ENCODE measurements at places on chromosomes 7 and 10.
A peak's percentile ranks its signal among the peaks of the same experiment; 100 is the strongest.

GRCh38 chr10:132078746-132079345, 13.1 kb downstream of the JAKMIP3 start:
- no peak for DNase-seq

DNA sequence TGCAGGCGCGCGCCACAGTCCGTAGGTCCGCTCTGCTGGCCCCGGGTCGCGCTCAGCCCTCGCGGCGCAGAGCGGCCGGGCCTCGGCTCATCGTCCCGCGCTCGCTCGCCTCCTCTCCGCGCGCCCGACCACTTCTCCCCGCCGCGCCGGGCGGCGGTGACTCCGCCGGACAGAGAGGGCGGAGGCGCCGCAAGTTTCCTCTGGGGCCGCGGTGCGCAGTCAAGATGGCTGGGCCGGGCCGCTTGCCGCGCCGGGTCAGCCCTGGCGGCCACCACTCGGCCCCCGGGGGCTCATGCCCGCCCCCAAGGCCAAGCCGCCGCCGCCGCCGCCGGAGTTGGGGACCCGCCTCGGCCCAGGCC, 441 bp downstream of the FZD8 start:
- no peak for DNase-seq

DNA sequence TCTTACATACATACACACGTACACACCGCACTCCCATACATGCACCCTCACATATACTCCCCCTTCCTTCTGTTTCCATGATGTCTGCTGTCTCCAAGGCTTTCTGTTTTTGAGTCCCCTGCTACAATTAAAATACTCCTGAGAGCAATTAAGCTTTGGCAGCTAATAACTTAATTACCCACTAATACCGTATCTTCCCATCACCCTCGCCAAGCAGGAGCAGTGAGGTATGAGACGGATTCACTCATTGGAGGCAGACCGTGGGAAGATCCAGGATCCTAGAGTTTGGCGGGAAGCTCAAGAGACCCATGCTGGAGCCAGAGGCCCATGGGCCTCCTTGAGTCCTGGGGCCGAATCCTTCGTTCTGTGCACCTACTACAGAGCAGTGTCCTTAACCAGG, 1.7 kb upstream of the CALN1 start:
- no peak for DNase-seq

GRCh38 chr7:45143616-45144015, 14.0 kb upstream of the RAMP3 start:
- no peak for DNase-seq

GRCh38 chr7:69735582-69735981, 137.3 kb downstream of the AUTS2 start:
- DNase-seq: no peak

DNA sequence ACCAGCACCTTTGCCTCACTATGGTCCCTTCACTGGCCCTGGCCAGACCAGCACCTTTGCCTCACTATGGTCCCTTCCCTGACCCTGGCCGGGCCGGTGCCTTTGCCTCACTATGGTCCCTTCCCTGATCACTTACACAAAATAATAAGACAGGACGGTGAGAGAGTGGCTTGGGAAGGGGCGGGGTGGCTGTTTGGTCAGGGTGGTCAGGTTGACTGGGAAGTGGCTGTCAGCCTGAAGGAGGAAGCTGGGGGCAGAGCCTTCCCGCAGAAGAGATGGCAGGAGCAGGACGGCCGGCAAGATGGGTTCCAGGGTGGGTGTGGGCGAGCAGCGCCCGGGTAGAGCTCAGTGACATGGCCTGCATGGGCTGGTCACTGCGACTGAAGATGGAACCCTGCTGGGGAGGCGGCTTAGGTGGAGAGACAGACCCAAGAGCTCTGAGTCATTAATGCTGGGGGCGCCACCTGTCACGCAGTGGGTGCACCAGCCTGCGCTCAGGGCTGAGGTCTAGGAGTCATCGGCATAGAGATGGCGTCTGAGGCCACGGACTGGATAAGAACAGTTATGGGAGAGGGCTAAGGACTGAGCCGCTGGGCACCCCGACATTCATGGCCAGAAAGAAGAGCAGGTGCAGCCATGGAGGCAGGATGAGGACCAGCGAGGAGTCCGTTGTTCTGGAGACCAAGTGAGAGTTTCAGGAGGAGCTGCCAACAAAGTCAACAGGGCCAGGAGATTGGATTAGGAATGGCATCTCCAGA, 91.8 kb downstream of the CHST15 start:
- DNase-seq: no peak

DNA sequence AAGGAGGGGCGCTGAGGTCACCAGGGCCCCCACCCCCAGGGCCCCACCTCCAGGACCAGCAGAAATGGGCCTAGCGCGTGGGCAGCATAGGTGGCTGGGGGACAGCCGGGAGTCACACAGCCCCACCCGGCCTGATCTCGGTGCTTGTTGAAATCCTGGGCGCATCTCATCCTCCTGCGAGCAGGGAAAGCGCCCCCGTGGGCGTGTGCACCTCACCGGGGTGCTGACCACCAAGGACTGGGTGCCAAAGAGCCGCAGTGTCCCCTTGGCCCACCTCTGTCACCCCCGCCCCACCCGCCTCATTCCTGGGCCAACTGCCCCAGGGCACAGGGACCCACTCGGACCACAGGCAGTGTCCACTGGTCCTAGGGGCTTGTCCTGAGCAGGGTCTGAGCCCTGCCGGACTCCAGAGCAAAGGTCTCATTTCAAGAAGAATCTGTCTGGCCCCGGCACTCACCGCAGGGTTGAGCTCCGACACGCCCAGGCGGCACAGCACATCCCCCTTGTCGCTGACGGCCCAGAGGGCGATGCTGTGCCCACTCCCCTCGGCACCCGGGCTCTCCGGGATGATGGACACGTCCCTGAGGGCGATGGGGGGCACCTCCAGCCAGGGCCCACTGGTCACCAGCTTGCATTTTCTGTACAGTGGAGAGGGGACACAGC, 11.4 kb downstream of the BHLHA15 start:
- no peak for DNase-seq

GRCh38 chr10:11229893-11230292, 212.2 kb downstream of the CELF2 start:
- no peak for DNase-seq

DNA sequence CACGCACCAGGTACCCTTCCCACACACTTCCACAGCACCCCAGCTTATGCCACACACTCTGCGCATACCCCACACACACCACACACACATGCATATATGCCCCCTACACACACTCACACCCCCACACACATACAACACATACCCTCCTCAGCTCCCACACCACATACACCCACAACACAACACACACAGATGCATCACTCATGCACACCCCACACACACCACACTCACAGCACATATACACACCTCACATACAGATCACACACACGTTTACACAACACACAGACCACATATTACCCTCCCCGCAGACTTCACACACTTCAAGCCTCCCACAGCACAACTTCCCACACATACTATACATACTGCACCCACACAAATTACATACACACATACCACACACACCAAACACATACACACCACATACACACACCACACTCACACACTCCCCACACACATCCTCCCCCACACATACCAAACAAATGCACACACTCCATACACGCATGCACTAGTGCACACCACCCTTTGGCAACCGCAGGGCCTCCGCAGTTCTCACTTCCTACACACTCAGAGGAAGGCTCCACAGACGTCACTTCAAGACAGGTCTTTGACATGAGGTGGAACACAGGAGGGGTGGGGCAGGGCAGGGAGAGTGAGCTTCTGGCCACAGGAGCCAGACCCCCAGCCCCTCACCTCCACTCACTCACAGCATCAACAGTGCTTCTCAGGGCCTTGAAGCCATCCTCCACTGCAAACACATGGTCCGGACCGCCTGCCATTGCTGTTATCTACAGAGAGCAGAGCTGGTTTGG, 18.5 kb upstream of the ANTXRL start:
- DNase-seq: peak; percentile 43

DNA sequence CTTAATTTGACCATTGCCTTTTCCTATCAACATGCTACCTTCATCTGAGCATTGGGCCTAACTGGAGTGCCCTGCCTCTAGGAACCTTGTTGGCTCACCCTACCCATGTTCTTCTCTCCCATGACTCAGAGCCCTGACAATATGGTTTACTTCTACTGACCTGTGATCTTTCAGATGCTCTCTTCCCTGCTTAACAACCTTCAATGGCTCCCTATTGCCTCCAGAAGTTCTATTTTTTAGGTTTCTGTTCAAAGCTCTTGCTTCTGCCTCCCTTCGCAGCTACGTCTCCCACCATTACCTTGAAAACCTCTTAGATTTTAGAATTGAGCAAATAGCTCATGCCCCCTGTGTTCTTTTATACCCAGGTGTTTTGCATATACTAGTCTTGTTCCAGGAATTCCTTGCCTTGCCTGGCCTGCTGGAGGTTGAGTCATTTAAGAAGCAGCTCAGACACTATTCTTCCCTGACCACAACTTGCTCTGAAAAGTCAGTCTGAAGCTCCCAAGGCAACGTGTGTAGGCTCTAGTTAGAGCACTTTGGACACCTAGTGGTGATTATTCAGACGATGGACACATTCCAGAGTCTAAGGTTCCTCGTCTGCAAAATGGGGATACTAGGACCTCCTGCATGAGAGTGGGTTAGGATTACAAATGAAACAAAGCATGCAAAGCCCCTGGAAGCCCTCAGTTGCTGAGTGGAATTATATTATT, 64.4 kb upstream of the EMX2 start:
- DNase-seq: no peak

DNA sequence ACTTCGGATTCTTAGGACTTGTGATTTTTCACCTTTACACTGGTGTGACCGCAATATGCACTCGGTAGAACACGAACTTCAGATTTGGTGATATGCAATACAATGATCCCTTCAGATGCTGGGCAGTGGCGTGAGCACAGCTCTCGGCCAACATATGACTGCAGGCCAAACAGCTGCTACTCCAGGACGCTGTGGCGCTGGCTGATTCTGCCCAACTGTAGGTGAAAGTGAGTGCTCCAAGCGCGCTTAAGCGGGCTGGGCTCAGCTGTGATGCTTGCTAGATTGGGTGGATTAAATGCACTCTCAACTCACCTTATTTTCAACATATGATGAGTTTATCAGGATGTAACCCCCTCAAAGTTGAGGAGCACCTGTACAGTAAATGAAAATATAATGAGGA, 137.6 kb upstream of the RET start:
- no peak for DNase-seq

- DNase-seq: no peak
Measured at GRCh38 chr7:74587435-74588126, 69.9 kb upstream of the GTF2I start.

DNA sequence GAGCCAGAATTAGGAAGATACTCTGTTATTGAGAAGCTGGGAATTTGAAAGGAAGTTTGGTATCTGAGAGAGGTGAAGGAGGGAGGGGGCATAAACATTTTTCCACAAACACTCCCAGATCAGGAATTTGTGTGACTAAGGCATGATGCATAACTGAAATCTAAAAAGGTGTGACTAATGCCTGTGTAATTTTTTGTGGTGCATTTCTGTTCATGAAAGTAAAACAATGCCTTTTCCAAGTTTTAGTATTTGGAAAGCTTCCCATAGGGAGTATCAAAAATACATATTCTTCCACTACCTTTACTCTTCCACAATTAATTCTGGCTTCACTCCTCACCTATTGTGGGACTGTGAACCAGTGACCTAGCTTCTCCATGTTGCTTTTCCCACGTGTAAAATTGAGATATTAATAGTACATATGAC, 56.4 kb upstream of the CAV2 start:
- no peak for DNase-seq

DNA sequence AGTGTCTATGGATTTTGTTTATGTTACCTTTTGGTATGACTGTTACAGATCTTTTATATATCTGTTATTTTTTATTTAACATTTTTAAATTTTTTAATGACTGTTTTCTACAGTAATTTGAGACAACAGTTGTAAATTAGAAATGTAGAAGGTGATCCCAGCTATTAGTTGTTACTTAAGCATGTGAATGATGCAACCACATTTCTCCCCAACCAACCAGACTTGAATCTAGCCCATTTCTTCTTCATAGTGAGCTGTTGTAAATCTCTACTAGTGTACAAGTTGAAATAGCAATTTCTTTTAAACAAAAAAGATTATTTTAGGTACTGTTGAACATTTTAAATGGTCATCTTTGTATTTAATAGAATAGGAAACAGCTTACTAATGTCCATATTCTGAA, 18.0 kb downstream of the TMEM106B start:
- no peak for DNase-seq

GRCh38 chr10:133242611-133243356, 5.1 kb downstream of the VENTX start:
- no peak for DNase-seq

- no peak for DNase-seq
Measured at GRCh38 chr7:7970531-7971307, 2.1 kb downstream of the GLCCI1 start.

GRCh38 chr10:18505456-18506118, 145.8 kb downstream of the NSUN6 start:
- DNase-seq: no peak

GRCh38 chr7:12573885-12574284, 3.4 kb downstream of the SCIN start:
- no peak for DNase-seq

Measured in activated CD4-positive, alpha-beta T cell treated with anti-CD3 and anti-CD28 coated beads, Interleukin-2, amount 50 U/mL, for 24 hours (primary cell).